ENCODE measurements at places on chromosomes 2 and 18.

DNA sequence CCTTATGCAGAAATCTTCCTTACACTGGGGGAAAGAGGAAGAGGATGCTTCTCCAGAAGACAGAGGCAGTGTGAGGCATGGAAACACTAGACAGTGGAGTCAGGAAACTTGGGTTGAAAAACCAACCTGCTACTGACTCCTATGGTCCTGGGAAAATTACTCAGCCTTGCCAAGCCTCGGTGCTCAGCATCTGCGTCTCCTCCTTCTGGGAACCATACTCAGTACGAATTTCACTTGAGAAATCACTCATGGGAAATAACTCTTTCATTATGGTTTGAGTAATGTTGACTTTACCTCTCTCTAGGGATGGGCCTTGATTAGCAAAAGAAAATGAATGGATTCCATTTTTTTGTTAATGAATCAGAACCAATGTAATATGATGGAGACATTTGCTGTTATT, 96.5 kb downstream of the KCNE4 start:
- DNase-seq, result no peak

- DNase-seq, result no peak
Observed at GRCh38 chr2:234991290-234991689, 39.5 kb downstream of the SH3BP4 start.

GRCh38 chr2:178385595-178386148, 65.3 kb downstream of the PRKRA start:
- DNase-seq, result no peak

DNA sequence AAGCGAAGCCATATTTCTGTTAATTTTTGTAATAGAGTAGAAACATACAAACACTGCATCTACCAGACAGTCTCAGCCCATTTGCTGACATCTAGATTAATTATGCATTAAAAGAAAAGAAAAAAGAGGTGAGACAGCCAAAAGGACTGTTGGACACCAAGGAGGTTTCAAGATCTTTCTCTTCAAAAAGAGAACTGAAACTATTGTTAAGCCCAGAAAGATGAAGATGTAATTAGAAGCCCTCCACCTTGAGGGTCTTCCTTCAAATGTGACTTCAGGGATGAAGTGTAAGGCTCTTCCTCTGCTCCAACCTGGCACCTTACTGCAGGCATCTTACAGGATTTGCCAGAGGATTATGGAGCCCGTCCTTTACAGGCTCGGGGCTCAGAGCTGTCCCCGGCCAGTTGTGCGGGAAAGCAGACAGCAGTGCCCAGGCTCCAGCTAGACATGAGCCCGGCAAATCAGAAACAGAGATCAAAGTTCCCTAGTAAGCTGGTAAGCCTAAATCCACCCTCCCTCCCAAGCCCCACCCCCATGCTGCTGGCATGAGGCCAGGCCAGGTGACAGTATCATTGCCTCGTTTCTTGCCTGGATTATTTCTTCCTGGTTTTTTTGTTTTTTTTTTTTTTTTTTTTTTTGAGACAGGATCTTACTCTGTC, 38.9 kb downstream of the ADI1 start:
- DNase-seq, result no peak

DNA sequence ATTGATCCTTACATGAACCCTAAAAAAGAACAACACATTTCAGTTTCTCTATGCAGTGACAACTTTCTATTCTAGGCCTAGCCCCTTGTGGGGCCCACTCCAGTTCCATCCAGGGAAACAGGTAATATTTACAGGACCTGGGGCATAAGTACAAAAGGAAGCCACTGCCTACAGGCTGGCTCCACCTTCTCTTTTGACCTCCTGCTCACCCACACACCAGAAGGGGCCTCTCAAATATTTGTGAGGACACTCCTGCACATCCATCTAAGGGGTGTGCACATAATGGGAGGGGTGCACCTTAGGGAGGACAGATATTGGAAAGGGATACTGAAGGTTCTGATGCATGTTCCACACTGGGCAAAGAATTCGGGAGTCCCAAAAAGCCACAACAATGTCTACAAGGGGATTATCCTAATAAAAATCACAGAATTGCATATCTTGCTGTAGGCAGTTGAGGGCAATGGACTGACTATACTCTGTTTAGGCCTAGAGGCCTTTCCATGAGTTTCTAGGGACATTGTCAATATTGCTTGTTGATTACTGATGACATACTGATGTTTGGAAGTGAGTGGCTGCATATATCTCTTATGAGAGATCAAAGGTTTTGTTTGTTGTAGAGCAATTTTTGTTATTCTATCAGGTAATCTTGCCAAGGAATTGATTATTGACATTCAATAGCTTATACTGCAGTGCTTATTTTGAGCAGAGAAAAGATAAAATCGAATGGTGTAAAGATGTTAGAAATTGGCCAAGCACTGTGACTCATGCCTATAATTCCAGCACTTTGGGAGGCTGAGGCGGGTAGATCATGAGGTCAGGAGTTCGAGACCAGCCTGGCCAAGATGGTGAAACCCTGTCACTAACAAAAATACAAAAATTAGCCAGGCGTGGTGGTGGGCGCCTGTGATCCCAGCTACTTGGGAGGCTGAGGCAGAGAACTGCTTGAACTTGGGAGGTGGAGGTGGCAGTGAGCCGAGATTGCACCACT, 23.8 kb upstream of the HNRNPA3 start:
- DNase-seq, result no peak

- no peak for DNase-seq
Observed at GRCh38 chr2:18988631-18989232, 369.7 kb downstream of the OSR1 start.

GRCh38 chr2:50513724-50514123, 518.2 kb downstream of the NRXN1 start:
- DNase-seq, result no peak

DNA sequence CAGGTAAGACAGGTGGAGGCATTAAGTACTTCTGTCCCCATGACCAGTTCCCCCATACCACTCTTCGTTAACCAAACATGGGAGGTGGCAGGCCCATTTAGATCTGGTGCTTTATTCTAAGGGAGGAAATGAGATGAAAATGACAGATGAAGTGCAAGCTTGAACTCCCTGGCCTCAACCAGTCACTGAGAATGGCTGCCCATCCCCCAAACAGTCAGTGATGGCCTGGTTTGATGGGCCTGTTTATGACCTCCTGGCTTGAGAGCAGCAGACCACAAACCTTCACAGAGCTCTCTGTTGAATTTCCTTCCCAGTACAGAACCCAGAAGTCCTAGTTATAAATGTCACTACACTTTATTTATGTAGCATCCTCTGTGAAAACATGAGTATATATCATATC, 31.1 kb downstream of the EPAS1 start:
- no peak for DNase-seq

- DNase-seq, result no peak
Observed at GRCh38 chr2:66724241-66724640, 289.3 kb downstream of the MEIS1 start.
